ENCODE measurements at places on chromosomes 1 and 21.

GRCh38 chr1:28173151-28173979 lies 3.1 kb downstream of the PTAFR start:
- DNase-seq = no peak

DNA sequence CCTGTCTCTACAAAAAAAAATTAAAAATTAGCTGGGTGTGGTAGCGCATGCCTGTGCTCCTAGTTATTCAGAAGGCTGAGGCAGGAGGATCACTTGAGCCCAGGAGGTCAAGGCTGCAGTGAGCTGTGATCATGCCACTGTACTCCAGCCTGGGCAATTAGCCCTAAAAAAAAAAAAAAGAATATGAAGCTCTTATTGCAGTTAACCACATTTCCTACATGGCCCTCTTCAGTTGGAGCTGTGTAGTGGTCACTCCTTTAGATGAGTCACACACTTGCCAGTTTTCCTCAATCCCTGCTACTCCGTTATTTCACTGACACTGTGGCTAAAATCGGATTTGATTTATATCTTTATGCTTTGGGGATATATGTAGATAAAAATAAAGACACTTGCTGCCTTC lies 11.8 kb downstream of the NFYC start:
- DNase-seq = peak; percentile 37

DNA sequence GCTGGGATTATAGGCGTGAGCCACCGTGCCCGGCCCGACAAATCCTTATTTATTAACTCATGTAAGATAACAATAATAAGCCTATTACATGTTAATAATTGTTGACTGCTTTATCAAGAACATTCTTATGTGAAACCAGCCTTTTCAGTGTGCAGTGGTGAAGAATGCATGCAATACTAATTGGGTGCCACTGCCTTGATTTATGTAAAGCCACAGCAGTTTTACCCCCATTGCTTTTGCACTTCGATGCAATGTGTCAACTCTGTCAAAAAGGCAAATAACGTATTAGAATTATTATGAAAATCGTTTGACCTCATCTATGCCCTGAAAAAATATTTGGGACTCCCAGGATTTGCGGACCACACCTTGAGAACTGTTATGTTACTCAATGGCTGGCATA lies 18.3 kb downstream of the NPR1 start:
- no peak for DNase-seq

- DNase-seq = no peak
Measured at GRCh38 chr1:38183096-38183495, 136.5 kb upstream of the POU3F1 start.

DNA sequence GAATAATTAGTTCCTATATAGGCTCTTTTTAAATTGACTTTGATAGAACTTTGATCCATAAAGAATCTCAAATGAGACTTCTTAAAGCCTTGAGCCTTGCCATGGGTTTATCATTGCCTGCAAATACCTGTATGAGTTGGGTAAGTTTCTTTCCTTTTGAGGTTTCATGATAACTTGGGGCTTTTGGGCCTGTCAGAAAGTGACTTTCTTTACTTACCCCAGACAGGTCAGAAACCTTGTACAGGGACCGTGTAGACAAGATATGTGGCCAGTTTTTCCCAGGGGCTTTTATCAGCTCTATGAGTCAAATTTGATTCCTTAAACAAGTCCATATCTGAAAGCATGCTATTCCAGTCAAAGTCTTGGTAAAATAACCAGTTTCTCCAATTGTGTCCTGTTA lies 17.3 kb downstream of the KCTD3 start:
- DNase-seq = no peak

DNA sequence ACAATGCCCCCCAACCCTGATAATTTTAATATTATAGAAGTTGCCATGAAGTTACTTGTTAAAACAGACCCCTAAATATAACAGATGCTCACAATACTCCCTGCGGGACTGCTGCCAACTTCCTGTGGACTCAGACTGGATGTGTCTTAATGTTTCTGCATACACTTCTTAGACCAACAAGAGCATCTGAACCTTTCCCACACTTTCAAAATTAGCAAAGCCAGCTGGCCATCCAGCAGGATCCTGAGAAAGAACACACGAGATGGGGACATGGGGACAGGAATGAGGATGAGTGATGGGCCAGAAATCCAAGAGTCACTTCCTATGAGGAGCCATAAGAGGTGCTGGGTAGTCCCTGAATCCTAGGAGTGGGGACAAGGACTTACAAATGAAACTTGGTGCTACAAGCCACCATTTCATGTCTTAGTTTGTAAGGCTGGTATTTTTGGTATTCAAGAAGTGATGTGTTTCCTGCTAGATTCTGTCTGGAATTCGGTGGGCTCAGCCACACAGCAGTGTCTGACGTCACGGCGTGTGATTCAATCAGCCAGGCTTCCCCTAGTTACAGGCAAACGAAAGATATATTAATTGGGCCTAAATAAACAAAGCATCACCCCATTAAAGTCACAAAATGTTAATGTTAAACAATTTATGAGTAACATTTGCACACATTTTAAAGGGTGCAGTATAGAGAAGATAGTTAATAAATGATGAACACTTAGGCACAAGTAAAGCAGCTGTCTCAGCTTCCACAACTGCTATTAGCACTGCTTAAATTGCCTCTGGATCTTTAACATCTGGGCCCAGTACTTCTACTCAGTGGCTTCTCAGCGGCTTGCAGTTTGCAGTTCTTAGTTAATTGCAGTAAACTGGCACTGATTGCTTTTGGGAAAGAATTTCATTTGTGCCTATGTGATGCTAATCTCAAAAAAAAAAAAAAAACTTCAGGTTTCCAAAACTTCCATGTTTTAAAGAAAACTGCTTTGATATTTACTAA lies 41.2 kb upstream of the RGS8 start:
- no peak for DNase-seq

DNA sequence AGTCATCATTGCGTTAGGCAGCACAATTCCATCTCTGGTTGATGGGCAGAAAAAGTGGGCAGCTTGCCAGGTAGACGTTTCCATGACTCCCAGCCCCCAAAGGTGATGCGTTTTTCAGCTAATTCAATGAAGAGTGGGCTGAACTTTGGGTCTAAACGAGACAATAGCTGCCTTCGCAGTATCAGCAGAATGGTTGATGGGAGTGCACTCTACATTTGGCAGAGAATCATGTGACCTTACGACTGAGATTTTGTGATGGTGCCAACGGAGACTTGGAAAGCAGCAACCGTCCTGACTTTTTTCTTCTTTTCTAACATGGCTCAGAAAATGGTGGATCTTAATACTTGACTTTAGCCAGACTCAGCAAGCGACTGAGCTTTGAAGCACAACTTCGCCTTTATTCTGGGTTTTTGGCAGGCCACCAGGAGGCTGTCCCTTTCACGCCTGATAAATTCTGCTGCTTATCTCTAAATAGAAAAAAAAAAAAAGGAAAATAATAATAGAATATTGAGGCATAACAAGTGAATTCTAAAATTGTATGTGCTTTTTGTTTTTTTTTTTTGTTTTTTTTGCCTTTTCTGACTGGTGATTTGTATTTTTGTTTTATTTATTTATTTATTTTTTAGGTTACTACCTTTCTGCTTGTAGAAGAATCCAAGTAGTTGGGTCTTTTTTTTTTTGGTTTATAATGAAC lies 804.8 kb downstream of the USP25 start:
- peak; percentile 51 for DNase-seq

- peak; percentile 3 for DNase-seq
Measured at GRCh38 chr21:25639551-25640201, 618 bp downstream of the JAM2 start.

GRCh38 chr1:34842952-34843371 lies 16.6 kb downstream of the SMIM12 start:
- no peak for DNase-seq

DNA sequence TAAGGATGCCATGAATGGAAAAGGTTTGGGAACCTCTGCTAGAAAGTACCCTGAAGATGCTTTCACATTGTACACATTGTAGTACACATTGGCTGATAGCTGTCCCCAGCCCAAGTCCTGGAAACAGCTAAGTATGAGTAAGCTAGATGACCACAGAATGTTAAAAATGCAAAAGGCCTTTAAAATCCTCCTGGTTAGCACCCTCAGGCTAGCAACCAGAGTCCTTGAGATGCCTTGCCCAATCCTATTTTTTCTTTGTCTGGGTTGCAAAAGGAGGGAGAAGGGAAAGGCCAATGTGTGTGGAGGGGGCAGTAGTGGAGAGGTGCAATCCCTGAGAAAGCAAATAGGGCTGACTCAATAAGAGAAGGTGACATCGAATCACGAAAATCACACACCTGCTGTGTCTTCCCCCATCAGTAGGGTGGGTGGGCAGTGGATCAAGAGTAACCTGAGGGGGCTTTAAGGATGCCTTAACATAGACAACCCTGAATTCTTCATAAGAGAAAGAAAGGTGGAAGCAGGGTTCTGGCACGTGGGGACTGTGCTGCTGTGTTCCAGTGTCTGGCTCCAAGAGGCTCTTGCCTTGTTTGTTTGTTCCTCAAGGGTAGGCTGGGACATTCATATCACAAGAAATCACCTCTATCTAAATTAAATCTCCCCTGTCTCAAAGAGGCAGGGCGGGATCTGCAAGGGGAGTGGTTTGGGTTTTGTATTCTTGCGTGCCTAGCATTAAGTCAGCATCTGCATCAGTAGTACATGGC lies 266.2 kb upstream of the PLXNA2 start:
- no peak for DNase-seq

GRCh38 chr1:174322202-174322862 lies 125.4 kb upstream of the GPR52 start:
- no peak for DNase-seq

DNA sequence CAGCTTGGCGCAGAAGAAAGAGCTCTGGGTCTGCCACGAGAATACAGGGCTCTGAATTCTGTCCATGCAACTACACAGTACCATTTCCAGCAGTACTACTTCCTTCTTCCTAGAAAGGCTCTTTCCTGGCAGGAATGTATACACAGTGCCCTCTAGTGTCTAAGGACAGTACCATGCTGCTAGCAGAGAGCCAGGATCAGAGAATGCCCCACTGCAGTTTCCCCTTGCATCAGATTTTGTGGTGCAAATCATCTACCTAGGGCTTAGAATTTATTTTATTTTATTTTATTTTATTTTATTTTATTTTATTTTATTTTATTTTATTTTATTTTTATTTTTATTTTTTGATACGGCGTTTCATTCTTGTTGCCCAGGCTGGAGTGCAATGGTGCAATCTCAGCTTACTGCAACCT lies 50.8 kb downstream of the PAX7 start:
- peak; percentile 66 for DNase-seq

DNA sequence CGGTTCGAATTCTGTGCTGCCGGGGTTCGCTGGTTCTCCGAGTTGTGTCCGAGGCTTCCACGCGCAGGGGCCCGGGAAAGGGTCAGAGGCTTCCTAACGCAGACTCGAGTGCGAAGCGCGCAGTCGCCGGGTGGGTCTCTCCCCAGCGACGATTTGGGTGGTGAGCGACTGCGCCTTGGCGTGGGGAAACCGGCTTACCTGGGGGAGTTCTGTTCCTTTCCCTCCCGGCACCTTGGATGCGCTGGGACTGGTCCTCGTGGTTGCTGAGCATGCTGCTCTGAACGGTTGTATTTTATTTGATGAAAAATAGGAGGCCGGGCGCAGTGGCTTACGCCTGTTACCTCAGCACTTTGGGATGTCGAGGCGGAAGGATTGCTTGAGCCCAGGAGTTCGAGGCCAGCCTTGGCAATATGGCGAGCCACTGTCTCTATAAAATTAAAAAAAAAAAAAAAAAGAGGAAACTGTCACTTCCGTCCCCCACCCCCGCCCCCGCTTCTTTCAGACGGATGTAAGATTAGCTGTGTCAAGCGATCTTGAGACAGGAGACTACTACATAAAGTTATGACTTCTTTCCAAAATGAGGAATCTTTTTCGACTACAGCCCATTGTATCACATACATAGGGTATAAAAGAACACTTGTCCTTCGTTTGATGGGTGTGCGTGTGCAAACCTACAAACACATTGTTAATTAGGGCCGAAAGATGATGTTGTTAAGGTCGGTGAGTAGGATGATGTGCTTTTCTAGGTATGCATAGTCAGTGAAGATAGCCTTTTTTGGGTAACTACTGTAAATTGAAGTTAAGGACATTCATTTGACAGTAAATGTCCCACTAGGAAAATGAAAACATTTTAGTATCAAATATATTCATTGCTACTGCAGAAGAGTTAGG lies at the start of gene CCDC18:
TSS of gene CCDC18 (plus strand) at position 2 of the 891 bp plus-strand sequence. CDS start 2,638 bp downstream, outside the sequence.
- peak; percentile 49 for DNase-seq

GRCh38 chr1:46554597-46555381 lies 3.3 kb upstream of the KNCN start:
- DNase-seq = no peak

DNA sequence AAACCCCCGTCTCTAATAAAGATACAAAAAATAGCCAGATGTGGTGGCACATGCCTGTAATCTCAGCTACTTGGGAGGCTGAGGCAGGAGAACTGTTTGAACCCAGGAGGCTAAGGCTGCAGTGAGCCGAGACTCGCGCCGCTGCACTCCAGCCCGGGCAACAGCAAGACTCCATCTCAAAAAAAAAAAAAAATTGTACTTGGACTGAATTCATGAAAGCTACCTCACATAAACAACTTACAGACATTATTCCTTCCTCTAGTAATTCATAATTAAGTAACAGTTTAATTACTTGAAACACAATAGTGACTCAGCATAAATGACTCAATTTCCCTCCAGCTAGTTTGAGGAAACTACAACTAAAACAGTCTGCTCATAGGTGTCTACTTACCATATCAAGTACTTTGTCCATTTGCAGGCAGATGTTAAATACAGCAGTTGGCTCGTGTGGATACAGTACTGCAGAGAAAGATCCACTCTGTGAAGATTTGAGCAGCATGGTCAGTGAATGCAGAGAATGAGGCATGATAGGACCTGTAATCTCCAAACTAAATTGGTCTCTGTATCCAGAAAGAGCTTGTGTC lies 9.4 kb downstream of the DONSON start:
- DNase-seq = no peak

DNA sequence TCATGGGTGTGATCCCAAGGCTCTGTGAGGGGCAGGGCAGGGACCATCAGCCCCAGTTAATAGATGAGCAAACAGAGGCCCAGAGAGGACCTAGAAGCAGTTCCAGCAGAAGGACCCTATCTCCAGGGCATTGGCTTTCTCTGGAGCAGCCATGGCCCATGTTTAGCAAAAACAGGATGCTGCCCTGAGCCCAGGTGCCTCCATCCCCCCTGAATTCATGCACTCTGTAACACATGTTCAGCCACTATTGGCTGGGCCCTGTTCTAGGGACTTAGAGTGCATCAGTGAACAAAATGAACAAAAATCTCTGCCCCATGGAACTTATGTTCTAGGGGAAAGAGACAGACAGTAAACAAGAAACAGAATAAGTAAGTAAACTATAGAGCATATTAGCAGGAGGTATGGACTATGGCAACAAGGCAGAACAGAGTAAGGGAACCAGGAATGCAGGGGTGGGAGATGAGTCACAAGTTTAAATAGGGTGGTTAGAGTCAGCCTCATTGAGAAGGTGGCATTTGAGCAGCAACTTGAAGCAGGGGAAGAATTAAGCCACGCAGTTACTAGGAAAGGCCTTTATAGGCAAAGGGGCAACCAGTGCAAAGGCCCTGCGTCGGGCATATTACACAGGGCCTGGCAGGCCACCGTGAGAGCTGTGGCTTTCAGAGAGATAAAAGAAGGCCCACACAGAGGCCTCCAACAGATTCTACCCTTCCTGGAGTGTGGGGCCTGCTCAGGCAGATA lies 185.9 kb upstream of the EDN2 start:
- DNase-seq = no peak

GRCh38 chr1:117013309-117013858 lies 11.8 kb downstream of the CD101 start:
- no peak for DNase-seq
